ENCODE measurements at places on chromosomes 7 and 10. TPM values are rescaled to one million over a fixed set of nuclear protein-coding genes. Genes with fewer than 3 reads are reported as not detected.

Gene NPC1L1
- under 0.01 TPM for total RNA-seq

Gene UNCX
- not detected for total RNA-seq

Gene CYP26C1
- under 0.01 TPM for total RNA-seq

Gene STEAP2
- total RNA-seq = 3.9 TPM

Gene SRRM3
- 0.51 TPM for total RNA-seq

Gene PILRA
- not detected for total RNA-seq

Gene HTR5A
- not detected for total RNA-seq

Gene CCDC136
- 0.26 TPM for total RNA-seq

Gene C10orf88
- 10.0 TPM for total RNA-seq

Gene MEOX2
- total RNA-seq = not detected

Gene MYPN
- not detected for total RNA-seq

Gene CALHM3
- not detected for total RNA-seq

Gene VPS50
- 26.1 TPM for total RNA-seq

Gene GPR15LG
- 0.53 TPM for total RNA-seq

Gene SRI
- 114 TPM for total RNA-seq

Gene TMEM168
- total RNA-seq = 63.9 TPM

Gene TMEM184A
- total RNA-seq = 43.8 TPM
